Activated T-cell treated with anti-CD3 and anti-CD28 coated beads, Interleukin-2, amount 50 U/mL, for 72 hours (primary cell): ENCODE measurements at places on chromosomes 7 and 10.

DNA sequence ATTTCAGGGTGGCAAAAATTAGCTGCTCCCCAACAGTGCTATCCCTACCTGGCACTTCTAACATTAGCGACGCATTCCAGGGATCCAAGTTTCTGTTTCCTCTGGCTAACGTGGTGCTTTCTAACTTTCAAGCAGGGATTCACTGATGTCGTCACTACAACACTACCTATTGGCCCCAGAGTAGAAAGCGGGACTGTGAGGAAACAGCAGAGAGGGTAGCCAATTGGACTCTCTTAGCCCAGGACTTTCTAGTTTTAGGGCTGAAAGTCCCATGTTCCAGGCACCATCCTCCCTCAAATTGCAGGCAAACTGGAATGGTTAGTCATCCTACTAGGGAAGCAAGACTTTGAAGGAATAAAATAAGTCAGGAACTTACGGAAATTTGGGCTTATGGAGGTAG is 89.3 kb upstream of the AGK start:
- no peak for DNase-seq

DNA sequence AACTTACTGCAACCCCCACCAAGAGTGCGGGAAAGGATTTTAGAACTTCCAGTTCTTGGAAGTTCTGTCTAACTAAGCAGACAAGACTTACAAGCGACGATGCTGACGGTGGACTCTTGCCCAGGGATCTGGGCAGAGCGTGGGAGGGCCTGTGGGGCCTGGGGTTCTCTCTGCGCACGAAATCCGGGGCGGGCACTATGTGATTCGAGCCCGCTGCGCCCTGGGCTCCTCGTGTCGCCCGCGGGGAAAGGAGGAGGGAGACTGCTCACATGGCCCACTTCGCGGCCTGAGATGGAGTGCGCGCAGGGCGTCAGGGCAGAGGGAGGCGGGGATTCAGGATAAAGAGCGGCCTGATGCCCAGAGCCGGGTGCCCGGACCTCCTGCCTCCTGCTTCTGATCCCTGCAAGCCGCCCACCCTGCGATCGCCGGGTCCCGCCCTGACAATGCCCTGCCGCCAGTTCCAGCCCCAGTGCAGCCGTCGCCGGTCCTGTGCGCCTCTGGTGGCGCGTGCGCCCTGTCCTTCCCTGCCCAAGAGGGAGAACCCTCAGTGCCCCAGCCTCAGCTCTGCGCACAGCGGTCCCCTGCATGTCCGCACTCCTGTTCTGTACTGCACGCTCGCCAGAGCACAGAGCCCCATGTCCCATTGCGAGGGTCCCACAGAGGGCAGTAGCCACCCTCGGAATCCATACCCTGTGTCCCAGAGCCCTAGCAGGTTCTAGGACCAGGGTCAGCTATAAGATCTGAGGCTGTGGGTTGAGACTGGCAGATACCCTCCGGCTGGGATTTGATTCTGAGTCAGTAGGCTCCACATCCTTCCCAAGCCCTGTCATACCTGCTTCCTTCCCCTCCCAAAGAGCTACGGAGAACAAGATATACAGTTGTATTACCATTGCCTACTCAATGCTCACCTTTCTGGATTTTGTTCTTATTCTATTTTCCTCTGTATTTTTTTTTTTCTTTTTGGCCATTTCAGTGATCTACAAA is 99.4 kb upstream of the TMEM106B start:
- DNase-seq, result peak; percentile 20

GRCh38 chr10:86944471-86944870 is 12.9 kb downstream of the MMRN2 start:
- no peak for DNase-seq

GRCh38 chr7:47949703-47950102 is 1.4 kb upstream of the PKD1L1 start:
- no peak for DNase-seq

- no peak for DNase-seq
These were observed 161.3 kb upstream of the LRRN3 start for GRCh38 chr7:110929480-110930249.

- DNase-seq, result peak; percentile 72
These were observed 88.1 kb upstream of the PDCD4 start for GRCh38 chr10:110783509-110784107.

GRCh38 chr10:34824870-34825269 is 9.8 kb upstream of the PARD3 start:
- DNase-seq, result no peak

GRCh38 chr10:131175891-131176290 is 135.6 kb downstream of the TCERG1L start:
- no peak for DNase-seq

DNA sequence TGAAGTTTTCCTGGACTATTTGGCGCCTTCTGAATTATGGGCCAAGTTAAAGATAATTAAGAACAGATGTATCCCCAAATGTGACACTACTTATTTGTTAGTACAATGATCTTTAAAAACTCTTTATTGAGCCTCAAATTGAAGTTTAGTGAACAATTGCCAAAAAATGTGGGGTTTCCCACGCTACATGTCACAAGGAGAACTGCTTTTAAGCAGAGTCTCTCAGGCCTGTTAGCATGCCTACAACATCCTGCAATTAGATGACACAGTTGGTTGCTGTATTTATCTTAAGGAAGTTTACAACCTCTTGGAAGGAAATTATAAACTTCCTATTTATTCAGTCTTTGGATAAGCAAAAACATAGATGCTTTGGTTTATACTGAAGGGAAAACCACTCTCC is 733.0 kb downstream of the TNS3 start:
- no peak for DNase-seq

- peak; percentile 5 for DNase-seq
These were observed 52.2 kb downstream of the GPR158 start for GRCh38 chr10:25226775-25227682.

DNA sequence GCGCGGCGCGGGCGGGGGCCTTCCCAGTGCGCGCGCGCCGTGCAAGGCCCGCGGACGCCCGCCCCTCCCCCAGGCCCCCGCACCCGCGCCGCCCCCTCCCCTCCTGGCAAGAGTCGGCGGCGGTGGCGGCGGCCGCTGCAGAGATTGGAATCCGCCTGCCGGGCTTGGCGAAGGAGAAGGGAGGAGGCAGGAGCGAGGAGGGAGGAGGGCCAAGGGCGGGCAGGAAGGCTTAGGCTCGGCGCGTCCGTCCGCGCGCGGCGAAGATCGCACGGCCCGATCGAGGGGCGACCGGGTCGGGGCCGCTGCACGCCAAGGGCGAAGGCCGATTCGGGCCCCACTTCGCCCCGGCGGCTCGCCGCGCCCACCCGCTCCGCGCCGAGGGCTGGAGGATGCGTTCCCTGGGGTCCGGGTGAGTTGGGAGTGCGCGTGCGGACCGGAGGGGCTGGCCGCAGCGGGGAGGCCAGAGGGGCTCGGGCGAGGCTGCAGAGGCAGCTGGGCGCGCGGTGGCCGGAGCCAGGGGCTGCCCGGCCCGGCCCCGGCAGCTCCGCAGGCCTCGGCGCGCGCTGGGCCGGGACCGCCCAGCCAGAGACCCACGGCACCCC is at the start of gene BMPR1A:
Gene BMPR1A, plus strand, starts transcription at position 109 of the 602 bp plus-strand sequence. CDS start 119,400 bp downstream, outside the sequence.
- no peak for DNase-seq

- no peak for DNase-seq
These were observed 14.5 kb downstream of the XRCC2 start for GRCh38 chr7:152661479-152661878.

GRCh38 chr10:35425595-35425994 is 89.3 kb downstream of the CCNY start:
- no peak for DNase-seq

DNA sequence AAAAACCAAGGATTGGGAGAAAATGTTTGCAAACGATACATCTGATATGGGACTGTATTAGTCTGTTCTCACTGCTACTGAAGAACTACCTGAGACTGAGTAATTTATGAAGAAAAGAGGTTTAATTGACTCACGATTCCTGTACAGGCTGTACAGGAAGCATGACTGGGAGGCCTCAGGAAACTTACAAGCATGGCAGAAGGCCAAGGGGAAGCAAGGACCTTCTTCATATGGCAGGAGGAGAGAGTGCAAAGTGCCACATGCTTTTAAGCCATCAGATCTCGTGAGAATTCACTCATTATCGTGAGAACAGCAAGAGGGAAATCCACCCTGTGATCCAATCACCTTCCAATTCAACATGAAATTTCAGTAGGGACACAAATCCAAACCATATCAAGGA is 11.0 kb downstream of the ZNF713 start:
- DNase-seq, result no peak

- no peak for DNase-seq
These were observed 74.1 kb downstream of the RUNDC3B start for GRCh38 chr7:87702326-87702725.

- peak; percentile 88 for DNase-seq
These were observed 25.9 kb downstream of the ZNF775 start for GRCh38 chr7:150404805-150405583.

- no peak for DNase-seq
These were observed 39.0 kb downstream of the PDGFA start for GRCh38 chr7:480531-481218.

DNA sequence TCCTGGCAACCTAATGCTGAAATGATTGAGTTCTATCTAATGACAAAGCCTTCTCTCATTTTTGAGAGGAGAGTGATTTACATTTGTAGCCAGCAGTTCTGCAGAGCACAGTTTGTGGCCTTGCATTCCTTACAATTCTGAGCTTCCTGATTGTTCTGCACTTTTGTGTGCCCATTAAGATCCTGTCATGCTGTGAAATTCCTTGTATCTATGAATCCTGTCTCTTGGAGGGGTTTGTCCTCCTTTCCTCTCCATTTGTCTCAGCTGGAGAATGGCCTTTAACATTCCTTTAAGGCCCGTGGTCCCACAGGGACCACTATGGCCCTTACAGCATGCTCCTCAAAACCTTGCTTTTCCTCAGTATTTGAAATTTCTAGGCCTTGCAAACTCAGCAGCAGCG is 10.4 kb downstream of the KLHL7 start:
- DNase-seq, result no peak

GRCh38 chr10:100076750-100077149 is 4.9 kb downstream of the CPN1 start:
- no peak for DNase-seq

- DNase-seq, result no peak
These were observed 6.4 kb upstream of the CYTH3 start for GRCh38 chr7:6278749-6279310.

- no peak for DNase-seq
These were observed 13.1 kb downstream of the LHFPL3 start for GRCh38 chr7:104341546-104341945.

- peak; percentile 72 for DNase-seq
These were observed 582.4 kb downstream of the SUGCT start for GRCh38 chr7:40717242-40717641.

DNA sequence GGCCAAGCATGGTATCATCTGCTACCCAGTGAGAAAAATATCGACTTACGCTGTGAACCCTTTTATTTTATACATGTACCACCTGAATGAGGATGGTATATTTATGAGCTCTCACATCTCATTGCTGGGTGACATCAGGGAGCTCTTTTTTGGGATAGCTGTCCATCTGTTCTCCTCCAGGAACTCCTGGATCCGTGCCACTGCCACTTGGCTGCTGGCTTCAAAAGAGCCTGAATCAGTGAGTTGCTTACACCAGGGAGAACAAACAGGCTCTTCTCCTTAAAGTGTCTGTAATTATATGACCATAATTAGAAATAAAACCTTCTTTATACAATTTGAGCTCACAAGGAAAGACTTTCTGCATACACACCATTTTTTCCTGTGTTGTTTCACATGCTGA is 106.2 kb downstream of the KAT6B start:
- no peak for DNase-seq

- no peak for DNase-seq
These were observed 5.1 kb downstream of the PRLHR start for GRCh38 chr10:118590334-118590733.

- DNase-seq, result no peak
These were observed 903 bp upstream of the NT5C2 start for GRCh38 chr10:103193820-103194529.

DNA sequence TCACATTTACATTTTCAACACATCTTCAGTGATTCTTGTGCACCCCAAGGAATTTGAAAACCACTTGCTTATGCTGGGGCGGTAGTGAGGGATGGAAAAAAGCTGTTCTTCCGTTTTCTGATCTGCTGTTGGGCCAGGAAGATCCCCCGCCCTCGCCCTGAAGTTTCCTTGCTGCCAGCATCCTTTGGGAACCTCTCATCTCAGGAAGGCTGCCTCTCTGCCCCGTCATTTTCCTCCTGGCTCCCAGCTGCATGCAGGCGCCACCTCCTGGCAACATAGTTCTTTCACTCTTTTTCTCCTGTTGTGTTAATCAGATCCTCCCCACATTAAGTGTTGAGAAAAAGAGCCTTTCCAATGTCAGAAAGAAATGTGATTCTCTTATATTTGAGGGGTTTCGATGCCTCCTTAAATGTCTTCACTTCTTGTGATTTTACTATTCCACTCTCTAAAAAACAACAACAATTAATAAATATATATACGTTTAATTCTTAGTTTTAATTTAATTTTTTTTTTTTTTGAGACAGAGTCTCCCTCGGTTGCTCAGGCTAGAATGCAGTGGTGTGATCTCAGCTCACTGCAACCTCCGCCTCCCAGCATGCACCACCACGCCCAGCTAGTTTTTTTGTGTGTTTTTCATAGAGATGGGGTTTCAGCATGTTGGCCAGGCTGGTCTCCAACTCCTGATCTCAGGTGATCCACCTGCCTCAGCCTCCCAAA is 122.9 kb downstream of the RALA start:
- peak; percentile 50 for DNase-seq

GRCh38 chr7:28984631-28985030 is 26.5 kb upstream of the TRIL start:
- no peak for DNase-seq

DNA sequence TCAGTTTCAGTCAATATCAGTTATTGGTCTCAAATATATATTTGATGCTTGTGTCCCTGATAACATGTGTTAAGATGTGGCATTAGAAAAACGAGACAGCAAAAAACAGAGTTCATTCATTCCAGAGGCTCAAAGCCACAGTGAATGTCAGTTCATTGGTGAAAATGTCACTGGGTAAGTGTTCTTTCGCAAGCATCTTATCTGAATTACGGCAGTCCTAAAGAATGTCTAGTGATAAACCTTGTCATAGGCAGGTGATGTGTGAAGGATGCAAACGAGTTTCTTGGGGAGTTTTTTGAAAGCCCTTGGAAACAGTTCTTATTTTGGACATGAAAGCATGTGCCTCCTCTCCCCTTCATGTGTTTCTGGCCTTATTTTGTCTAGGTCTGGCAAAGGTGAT is 45.9 kb upstream of the RELN start:
- no peak for DNase-seq

DNA sequence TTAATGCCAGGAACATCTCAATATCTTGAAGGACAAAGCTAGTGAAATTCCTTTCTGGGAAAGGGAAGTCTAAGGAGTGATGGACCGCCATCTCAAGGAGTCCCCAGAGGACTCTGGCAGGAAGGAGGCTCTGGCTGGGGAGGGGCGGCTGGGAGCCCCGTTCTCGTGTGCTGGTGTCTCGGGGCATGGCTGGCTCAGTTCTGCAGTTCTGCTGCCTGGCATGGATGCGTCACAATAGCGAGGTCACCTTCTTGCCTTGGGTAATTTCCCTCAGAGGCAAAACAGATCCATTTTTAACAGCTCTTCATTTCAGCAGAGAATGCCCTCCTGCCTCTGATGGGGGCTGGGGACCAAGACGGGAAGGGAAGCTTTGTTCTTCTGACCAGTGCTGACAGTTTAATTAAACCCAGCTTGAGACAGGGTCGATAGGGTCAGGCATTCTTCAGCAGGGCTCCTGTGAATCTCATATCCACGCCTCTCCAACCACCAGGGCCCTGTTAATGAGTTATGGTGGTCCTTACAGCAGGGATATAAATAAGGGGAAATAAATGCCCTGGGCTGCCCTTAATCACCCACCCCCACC is 35.7 kb downstream of the SLIT1 start:
- DNase-seq, result no peak
